NCI-H446 treated with DMSO at 0.1 percent for 48 hours (cell line): ENCODE measurements at places on chromosomes 1 and 21.

DNA sequence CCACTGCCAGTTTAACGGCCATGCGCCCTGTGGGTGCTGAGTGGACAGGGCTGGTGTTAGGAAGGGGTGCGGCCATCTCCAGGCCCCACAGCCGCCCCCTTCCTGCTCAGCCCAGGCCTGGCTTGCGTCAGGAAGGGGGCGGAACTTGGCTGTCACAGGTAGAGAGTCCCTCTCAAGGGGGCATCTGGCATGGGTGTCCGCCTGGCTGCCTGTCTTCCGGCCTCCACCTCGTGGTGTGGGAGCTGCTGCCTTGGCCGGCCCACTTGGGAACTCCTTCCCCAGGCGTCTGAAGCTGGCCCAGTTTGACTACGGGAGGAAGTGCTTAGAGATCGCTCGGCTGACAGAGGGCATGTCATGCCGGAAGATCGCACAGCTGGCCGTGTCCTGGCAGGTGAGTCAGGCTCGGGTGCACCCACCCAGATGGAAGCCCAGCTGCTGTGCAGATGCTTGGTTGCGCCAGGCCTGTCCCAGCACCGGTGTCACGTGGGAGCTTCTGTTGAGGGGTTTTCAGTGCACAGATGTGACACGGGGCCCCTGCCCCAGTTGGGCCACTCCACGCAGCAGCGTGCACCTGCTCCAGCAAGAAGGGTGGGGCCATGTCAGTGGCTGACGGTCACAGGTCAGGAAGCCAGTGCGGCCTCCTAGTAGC lies 9.1 kb upstream of the ATAD3B start:
- no peak for DNase-seq

DNA sequence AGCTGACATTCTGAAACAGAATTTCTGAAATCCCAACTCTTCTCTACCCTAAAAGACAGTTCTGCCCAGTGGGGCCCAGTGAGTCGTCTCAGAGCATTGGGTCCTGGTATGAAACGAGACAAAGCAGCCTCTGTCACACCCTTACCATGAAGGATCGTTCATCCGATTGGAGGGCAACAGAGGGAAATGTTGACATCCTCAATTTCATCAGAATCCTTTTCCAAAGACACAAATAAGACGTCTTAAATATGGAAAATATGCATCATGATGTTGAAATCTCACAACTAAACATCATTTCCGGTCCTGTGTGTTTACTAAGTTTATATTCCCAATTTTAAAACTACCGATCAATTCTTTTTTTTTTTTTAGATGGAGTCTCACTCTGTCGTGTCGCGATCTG lies 112.1 kb upstream of the SLC45A1 start:
- DNase-seq: no peak

- no peak for DNase-seq
Observed at GRCh38 chr1:147473733-147474049, 67.6 kb upstream of the BCL9 start.

GRCh38 chr1:100523038-100523652 lies 14.8 kb upstream of the GPR88 start:
- DNase-seq: no peak

- no peak for DNase-seq
Observed at GRCh38 chr21:37575580-37575979, 209.0 kb downstream of the DYRK1A start.

GRCh38 chr21:33820230-33820770 lies 95.3 kb downstream of the ATP5PO start:
- DNase-seq: no peak

GRCh38 chr1:200153277-200154055 lies 126.0 kb downstream of the NR5A2 start:
- no peak for DNase-seq

GRCh38 chr21:20424943-20425342 lies 573.3 kb upstream of the NCAM2 start:
- no peak for DNase-seq

DNA sequence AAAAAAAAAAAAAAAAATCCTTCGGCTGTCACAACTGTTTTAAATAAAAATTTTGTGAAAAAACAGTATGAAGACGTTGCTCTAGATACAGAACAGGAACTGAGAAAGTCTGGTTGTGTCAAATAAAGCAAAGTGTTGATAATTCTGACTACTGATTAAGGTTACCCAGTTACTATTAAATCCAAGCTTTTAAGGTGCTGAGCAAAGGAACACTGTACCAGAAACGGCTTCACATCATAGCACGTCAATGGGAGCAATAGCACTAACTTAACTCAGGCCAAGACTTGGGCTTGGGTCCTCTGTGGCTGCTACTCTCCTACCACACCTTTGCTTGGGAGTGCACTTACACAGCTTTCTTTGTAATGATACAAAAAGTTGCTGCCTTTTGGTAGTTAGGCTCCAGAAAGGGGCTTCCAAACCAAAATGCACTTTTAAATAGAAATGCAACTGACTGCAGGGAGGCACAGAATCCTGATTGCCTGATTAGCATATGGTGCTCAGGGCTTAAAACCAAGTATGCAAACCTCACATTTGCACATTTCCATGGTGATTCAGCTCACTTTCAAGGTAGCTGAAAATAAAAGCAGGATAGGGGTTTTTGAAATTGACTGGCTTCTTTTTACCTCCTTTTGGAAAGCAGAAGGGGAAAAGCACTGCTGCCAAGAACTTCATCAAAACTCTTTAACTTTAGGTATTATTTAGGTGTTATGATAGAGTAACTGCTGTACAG lies 6.3 kb downstream of the MCL1 start:
- no peak for DNase-seq

DNA sequence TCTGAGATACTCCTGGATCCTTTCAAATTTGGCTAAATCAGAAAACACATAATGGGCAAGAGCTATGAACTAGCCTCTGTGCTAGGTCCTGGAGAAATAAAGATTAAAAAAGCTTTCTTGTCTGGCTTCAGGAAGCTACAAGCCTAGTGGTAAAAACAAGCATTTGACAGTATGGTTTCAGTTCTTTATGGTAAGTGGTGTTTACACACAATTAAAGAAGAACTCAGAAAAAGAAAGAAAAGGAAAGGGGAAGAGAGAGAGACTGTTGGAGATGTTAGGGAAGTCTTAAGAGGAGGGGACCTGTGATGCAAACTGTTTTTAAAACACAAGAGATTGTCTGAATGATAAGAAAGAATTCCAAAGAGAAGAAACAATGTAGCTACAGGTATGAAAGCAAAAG lies 1.8 kb downstream of the OR10J1 start:
- DNase-seq: no peak

DNA sequence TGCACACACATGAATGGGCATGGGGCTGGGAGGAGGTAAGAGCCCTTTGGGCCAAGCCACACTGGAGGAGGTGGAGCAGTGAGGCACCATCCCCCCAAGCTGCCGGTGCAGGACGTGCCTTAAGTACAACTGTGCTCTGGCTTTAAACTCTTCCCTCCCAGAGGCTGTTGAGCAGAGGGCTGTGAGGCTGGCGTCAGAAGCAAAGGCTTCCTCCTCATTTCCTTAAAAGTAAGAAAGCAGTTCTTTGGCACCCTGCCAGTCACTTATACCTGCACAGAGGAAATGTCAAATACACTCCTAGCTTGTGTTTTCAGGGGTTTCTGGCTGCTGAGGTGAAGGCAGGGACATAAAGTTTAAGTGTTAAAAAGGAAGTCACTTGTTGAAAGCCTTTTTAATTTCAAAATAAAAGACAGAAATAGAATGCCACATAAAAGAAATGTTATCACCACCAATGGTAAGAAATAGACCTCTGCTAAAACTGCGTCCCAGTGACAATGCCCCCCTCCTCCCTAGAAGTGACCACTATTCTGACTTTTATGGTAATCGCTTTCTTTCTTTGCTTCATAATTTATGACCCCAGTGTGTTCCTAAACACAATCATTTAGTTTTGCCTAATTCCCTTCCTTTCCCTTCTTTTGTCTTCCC lies 33.0 kb downstream of the LAMC2 start:
- no peak for DNase-seq

- no peak for DNase-seq
Observed at GRCh38 chr1:93172778-93173177, 7.4 kb downstream of the TMED5 start.

GRCh38 chr1:68904477-68904876 lies 407.6 kb upstream of the DEPDC1 start:
- DNase-seq: peak; percentile 36

DNA sequence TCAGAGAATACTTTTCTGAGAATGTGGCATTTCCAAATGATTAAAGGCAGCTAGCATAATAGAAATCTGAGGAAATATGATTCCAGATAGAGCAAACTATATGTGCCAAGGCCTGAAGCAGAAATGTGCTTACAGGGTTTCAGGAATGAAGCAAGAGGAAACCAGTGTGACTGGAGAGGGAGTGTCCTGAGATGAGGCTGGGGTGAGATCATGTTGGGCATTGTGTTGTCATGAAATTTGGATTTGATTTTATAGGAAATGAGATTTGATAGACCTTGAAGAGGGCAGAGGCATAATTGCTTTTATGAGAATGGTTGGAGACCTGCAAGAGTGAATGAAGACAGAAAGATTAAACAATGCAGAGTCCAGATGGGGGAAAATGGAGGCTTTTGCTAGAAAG lies 338.1 kb upstream of the SNX7 start:
- no peak for DNase-seq

- DNase-seq: no peak
Observed at GRCh38 chr1:228071839-228072657, 10.5 kb upstream of the ARF1 start.

DNA sequence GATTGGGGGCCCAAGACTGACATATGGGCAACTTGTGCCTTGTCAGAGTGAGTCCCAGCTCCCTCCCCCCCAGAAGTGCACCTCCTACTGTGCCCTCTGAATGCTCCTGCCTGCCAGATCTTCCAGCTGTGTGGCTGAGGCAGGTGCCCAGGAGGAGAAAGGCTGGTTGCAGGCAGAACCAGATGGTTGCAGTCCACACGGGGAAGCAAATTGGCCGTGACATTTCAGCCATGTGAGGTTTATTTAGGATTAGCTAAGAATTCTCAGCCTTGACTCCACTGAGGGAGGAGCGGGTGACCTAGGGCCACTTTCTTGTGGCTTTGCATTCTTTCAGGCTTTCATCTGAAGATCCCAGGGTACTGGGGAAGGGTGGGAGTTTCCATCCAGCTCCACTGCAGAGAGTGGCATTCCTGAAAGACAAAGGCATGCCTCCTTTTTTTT lies 33.8 kb downstream of the PEX14 start:
- DNase-seq: no peak

DNA sequence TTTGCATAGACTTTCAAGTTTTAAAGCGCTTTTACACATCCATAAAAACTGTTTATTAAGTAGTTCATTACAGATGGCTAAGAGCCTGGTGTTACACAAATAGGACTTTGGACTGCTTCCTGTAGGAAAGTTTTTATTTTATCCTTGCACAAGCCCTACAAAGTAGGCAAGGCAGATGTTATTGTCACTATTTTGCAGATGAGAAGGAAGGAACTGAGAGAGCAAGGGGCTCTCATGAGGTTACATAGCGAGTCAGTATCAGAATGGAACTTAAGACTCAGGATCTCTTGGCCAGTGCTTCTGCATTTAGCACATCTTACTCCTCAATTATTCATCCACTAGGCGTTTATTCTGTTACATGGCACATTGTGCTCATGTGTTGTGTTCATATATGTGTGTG lies 2.6 kb upstream of the MAPKAPK2 start:
- no peak for DNase-seq

GRCh38 chr1:243596431-243597062 lies 253.5 kb downstream of the AKT3 start:
- DNase-seq: no peak

GRCh38 chr1:165524639-165525285 lies 19.0 kb upstream of the LRRC52 start:
- no peak for DNase-seq

GRCh38 chr1:178875936-178876335 lies 5.1 kb upstream of the ANGPTL1 start:
- DNase-seq: no peak
